ENCODE measurements at places on chromosomes 4 and X.
A peak's percentile ranks its signal among the peaks of the same experiment; 100 is the strongest.

DNA sequence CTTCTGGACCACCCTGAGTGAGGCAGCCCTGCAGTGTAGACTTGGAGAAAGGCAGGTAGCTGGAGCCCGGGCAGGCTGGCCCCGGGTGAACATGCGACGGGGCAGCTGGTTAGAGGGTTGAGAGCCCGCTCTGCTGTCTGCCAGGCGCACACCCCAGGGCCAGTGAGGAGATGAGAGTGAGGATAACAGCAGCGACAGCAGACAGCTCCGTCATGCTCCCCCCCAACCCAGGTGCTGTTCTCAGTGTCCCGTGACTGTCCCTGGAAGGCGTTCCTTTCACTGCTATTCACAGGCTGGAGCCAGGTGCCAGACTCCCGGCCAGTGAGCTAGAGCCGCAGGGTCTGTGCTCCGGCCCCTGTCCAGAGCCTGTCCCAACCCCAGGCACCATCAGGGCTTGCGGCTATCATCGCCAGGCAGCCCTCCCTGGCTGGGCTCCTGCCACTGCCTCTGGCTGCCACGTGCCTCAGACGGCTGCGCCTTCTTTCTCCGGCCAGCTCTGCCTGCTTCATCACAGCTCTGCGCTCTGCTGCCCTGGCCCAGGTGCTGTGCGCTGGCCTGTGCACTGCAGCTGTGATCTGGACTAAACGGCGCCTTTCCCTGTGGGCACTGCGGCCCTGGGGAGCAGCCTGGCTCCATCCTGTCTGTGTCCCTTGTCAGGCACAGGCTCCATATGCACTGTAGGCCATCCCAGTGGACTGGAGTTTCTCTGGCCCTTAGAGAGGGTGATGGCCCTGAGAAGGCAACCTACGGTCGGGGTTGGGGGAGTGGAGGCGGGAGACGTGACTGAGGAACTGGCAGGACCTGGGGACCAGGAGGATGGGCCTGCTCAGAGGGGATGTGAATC is 19.8 kb downstream of the NSG1 start:
- no peak for DNase-seq

DNA sequence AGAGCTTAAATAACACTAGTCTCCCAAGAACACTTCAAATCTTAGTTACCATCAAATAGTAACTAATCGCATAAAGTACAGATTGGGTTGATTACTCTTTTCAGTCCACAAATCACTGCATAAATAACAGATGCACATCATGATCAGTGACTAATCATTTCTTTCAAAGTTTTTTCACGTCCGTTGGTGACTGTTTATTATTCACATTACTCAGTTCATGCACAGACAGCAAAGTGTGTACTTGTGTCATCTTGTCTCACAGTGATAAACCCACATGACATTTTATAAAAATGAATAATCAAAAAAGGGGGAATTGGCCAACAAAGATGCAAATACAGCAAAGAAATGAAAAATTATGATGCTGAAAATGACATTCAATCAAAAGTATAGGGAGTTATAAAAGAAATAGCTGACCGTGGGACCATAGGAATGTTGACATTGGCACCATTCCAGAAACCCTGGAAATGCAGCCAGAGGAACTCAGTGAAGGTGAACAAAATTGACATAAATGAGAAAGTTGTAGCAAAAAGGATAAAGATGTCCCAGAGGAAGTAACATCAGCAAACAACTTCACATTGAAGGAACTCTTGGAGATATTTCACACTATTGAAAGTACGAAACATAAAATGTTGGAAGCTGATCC is 161.5 kb downstream of the SOX3 start:
- no peak for DNase-seq

GRCh38 chr4:7823416-7823824 is 116.2 kb downstream of the AFAP1 start:
- no peak for DNase-seq

- no peak for DNase-seq
These were observed 11.4 kb upstream of the PUDP start for GRCh38 chrX:7159149-7159861.

DNA sequence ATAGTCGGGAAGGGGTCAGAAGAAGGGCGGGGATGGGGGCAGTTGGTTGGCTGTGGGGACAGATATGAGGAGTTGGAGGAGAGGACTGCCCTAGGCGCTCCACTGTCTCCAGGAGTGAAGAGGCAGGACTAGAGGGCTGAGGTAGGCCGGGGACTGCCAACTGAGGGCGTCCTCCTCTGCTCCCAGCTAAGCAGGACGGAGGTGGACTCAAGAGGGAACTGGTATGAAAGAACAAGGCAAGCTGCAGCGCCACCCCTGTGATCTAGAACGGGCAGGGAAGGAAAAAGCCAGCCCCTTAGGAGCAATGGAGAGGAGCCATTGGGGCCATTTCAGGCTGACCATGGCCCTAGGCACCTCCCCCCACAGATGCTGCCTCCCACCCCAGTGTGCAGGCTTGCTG is 14.0 kb downstream of the BEND2 start:
- no peak for DNase-seq

GRCh38 chrX:96183843-96184242 is 500.8 kb upstream of the DIAPH2 start:
- no peak for DNase-seq

GRCh38 chr4:4386296-4386735 is 586 bp upstream of the NSG1 start:
- DNase-seq = no peak

DNA sequence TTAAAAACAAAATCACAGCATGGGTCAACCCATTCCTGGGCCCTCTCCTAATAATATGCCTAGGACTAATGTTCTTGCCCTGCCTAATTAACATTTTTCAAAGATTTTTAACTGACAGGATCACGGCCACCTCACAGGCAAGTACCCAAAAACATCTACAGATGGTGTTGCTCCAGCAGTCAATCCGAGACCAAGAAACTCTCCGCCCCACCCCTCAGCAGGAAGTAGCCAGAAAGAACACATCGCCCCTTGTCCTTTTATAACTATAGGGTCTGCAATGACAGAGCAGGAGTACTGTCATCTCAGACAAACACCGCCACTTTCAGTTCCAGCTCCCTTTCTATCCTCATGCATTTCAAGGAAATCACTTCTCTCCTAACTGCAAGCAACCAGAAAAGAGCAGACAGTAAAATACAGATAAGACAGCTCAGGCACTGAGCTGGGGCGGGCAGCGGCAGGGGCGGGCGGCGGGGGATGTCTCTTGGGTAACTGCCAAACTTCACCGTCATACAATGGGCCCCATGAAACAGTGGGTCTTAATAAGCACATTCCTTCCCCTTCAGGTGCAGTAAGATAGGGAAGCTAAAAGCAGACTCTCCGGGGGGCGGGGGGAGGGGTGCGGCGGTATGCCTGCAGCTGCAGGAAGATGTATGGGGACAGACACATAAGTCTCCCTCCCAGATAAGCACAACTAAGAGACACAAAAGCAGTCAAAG is 67.4 kb downstream of the ZNF182 start:
- DNase-seq = no peak

DNA sequence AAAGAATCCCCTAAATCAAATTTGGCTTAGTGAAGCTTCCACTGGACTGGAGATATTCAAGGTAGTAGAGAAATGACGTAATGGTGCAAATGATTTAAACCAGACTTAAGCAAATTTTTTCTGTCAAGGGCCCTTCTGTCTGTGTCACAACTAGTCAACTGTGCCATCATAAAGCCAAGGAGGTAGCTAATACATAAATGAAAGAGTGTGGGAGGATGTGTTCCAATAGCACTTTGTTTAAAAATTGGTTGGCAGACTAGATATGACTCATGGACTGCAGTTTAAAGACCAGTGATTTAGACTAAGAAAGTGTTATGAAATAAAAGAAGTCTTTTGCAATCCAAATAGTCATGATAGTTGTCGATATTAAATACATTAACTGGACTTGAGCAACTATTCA is 24.3 kb upstream of the TEX13C start:
- DNase-seq = no peak

DNA sequence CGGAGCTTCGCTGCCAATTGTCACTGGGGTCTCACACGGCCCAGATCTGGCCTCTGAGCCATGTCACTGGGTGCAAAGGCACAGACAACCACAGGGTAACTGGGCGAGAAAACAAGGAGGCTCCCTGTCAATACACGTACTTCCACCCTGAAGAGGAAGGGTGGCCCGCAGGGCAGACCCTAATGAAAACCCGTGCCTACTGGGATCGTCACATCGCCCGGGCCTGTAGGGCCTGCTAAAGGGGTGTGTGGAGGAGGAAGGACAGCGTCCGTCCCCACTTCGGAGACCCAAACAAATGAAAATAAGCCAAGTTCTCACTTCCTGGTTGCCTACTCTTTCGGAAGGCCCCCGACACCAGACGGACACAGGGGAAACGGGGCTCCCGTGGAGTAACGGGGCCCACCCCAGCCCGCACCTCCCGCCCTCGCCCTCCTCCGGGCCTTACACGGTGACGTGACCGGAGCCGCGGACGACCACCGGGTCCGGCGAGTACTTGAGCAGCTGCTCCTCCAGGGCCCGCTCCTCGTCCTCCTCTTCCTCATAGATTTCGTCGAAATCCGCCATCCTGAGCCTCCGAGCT is 578 bp downstream of the CHIC2 start:
- peak; percentile 19 for DNase-seq

- no peak for DNase-seq
These were observed 10.1 kb upstream of the SAP30 start for GRCh38 chr4:173360587-173361221.

DNA sequence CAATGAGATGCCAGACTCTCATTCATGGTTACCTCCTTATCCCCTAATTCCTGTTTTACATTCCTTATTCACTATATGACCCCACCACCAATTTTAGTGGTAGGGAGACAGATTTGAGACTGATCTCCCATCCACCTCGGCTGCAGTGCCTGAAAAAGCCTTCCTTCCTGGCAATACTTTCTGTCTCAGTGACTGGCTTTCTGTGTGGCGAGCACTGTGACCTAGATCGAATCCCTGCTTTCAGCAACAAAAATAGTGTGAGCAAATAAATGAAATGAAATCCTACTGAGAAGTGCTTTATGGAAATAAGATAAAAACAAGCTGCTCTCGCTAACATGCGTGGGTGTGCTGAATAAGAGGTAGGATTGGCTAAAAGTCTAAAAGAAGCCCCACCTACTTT is 165.3 kb downstream of the GPM6A start:
- DNase-seq = no peak

- no peak for DNase-seq
These were observed 12.8 kb downstream of the AIMP1 start for GRCh38 chr4:106329041-106329618.

- no peak for DNase-seq
These were observed 183.2 kb upstream of the TENT5D start for GRCh38 chrX:80237072-80237471.

DNA sequence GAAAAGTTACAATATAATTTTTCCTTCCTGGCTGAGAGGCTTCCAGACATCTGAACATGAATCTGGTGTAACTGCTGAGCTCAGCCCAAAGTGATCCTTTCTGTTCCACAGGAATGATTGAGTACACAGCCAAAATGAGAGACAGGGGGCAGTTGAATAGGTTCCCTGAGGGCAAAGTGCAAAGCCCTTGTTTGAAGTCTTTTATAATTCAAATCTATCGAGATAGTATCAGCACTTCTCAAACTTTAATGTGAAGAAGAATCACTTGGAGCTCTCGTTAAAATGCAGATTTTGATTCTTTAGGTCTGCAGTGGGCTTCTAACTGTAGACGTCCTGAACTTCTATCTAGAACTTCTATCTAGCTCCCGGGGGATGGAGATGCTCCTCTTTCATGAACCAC is 54.4 kb upstream of the BMP2K start:
- no peak for DNase-seq

DNA sequence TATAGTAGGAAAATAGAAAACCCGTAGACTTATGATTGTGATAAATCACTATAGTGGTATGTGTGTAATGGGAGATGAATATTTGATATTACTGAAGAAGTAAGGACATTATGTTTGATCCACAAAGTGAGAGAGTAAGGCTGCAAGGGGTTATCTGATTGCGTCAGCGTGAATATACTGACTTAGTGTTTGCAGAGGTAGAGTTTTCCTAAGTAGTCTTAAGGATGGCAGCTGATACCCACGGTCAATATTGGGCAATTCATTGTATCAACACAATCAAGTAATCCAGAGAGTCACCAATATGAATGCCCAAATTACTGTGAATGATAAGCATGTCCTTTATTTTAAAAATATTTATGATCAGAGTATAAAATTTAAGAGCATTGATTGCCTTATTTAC is 83.7 kb downstream of the SPOCK3 start:
- DNase-seq = no peak

- DNase-seq = no peak
These were observed 173.9 kb upstream of the KLF3 start for GRCh38 chr4:38489924-38490639.

GRCh38 chrX:153596981-153597750 is 1.8 kb downstream of the CCNQ start:
- DNase-seq = no peak

DNA sequence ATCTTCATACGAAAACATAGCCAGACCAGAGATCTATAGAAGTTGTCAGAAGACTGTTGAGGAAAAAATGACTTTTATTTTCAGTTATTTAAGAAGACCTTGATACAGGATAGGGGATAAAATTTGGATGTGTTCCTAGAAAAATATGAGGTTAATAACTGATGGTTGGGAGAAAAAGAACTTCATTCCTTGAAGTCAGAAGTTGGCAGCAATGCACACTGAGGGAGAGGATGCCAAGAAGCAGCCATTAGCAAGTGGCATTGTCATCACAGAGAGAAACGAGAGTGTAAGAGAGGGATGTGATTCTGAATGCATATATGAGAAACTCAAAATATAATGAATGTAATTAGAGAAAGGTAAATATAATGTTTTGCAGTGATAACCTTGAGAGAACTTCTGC is 382.1 kb upstream of the EPHA5 start:
- DNase-seq = no peak

DNA sequence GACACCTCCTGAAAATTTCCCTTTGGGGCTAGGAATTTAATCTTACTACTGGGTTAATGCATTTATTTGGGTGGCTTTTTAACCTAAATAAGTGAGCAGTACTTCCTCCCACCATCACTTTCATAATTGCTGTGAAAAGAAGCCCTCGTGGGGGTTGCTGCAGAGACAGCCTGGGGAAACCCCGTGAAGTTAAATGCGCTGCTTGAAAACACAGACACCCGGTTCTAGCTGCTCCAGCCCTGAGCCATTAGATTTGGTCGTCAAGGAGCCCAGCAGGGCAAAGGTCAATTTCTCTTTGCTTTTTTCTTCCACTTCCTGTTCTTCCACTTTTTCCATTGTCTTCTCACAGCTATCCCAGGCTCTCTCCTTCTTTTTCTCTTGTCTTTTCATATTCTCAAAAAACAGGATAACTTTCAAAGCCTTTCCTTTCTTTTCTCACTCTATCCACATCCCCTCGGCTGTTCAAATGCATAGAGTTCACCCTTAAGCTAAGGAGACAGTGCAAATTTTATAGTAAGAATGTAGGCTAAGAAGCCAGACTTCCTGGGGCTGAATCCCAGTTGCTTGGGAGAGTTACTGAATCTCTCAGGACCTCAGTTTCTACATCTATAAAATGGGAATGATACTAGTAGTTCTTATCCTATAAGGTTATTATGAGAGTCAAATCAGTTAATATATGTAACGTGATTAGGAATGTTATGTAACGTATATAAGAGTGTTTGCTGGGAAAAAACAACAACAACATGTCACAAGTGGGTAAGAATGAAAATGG is 91.5 kb upstream of the ZNF827 start:
- DNase-seq = no peak

Data from GM12892 (cell line).